ENCODE measurements at places on chromosomes 3 and 15. TPM values are rescaled to one million over a fixed set of nuclear protein-coding genes. Genes with fewer than 3 reads are reported as not detected.

The SPATA12 gene
- total RNA-seq: not detected

The DAZL gene
- total RNA-seq: not detected

The SLC12A1 gene
- not detected for total RNA-seq

The HESX1 gene
- 0.82 TPM for total RNA-seq

The SEMA3F gene
- 5.1 TPM for total RNA-seq

The GABRG3 gene
- not detected for total RNA-seq

The UCN2 gene
- total RNA-seq: not detected

The ISL2 gene
- total RNA-seq: 1.3 TPM

The ATP10A gene
- total RNA-seq: 10.0 TPM

The DMXL2 gene
- total RNA-seq: 63.4 TPM
